T-cell (primary cell): ENCODE measurements at places on chromosomes 4 and X.

- no peak for DNase-seq
- H3K4me1 ChIP-seq = no peaks in the 10 kb centered on the region
- H3K27me3 ChIP-seq = peaks cover 5% of the 10 kb centered on the region
- H3K27ac ChIP-seq = no peak overlapping the region
- H3K4me3 ChIP-seq = no peak overlapping the region
Measured at GRCh38 chrX:48848847-48849246, 13.4 kb upstream of the PCSK1N start.

DNA sequence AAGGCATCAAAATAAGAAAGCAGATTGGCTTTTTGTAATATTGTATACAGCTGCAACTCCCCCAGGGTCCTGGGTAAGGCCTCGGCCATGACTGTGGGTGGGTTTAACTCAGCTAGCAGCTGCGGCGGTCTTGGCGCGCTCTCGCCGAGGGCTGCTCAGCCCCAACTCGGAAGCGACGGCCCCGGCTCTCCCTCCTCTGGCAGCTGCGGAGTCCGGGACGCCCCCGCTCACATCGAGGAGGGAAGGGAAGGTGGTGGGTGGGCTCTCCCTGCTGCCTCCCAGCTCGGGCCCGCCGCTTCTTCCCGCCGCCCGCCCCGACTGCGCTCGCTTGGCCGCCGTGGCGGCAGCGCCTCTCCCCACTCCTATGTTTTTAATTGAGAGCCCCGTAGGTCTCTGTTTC lies 51.2 kb downstream of the GPR50 start:
- H3K27ac ChIP-seq = no peak overlapping the region
- no peaks in the 10 kb centered on the region for H3K27me3 ChIP-seq
- H3K4me1 ChIP-seq = no peaks in the 10 kb centered on the region
- H3K4me3 ChIP-seq = no peak overlapping the region
- no peaks in the 10 kb centered on the region for H3K36me3 ChIP-seq

- no peaks in the 10 kb centered on the region for H3K4me1 ChIP-seq
- H3K27ac ChIP-seq = no peak overlapping the region
- H3K4me3 ChIP-seq = no peak overlapping the region
- no peaks in the 10 kb centered on the region for H3K36me3 ChIP-seq
Measured at GRCh38 chrX:14899607-14900006, 26.4 kb downstream of the MOSPD2 start.

DNA sequence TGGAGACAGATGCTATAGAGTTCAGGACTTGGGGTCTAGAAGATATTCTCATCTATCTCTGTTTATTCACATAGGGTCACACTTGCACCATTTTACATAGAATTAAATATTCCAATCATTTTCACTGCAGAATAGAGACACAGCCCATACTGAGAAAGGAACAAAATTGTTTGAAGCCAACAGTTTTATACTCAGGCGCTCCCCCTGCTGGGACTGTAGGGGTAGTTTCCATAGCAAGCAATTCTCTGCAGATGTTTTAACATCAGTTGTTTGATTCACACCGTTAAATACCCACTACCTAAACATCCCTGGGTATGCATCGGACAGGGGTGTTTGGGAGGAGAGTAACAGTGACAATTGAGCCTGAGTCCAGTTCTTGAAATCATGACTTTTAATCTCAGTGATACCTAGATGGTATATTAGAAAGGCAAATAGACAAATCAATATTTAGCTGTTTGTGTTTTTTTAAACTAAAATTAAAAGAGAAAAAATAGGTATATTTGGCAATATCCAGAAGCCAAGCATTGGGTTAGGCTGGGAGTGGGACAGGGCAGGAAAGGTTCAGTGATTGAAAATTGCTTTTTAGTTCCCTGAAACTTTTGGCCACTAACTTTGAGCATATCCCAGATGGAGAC lies 33.8 kb downstream of the LONRF3 start:
- peak; percentile 37 for DNase-seq
- no peak overlapping the region for H3K27ac ChIP-seq
- H3K4me3 ChIP-seq = no peak overlapping the region
- no peaks in the 10 kb centered on the region for H3K4me1 ChIP-seq
